ENCODE measurements at places on chromosomes 4 and X. TPM values are rescaled to one million over a fixed set of nuclear protein-coding genes. Genes with fewer than 3 reads are reported as not detected.

The MRPL1 gene
- total RNA-seq = 8.0 TPM

The SPANXA2 gene
- not detected for total RNA-seq

The G6PD gene
- 14.8 TPM for total RNA-seq

The ZCCHC12 gene
- not detected for total RNA-seq

The RHOXF2 gene
- not detected for total RNA-seq

The NCAPG gene
- 0.23 TPM for total RNA-seq

The DMRTC1 gene
- 0.55 TPM for total RNA-seq

The CD99 gene
- total RNA-seq = 142 TPM

The TNMD gene
- 0.46 TPM for total RNA-seq

The GSX2 gene
- total RNA-seq = not detected

The GSPT2 gene
- 4.7 TPM for total RNA-seq

The KLHL34 gene
- not detected for total RNA-seq

The MAGIX gene
- total RNA-seq = 8.1 TPM

The CENPVL1 gene
- total RNA-seq = not detected

The CXCL13 gene
- total RNA-seq = not detected

The HMX1 gene
- not detected for total RNA-seq

The ABHD18 gene
- 5.6 TPM for total RNA-seq

The FANCB gene
- total RNA-seq = 0.43 TPM

The FGF5 gene
- not detected for total RNA-seq

The SYTL4 gene
- 7.7 TPM for total RNA-seq

The DRP2 gene
- total RNA-seq = 0.06 TPM

The C4orf51 gene
- not detected for total RNA-seq

The NMU gene
- total RNA-seq = 0.76 TPM

The MAB21L2 gene
- not detected for total RNA-seq

The HS6ST2 gene
- 4.1 TPM for total RNA-seq

The RHOXF1 gene
- total RNA-seq = not detected

The FAM199X gene
- total RNA-seq = 10.7 TPM

The VCX3A gene
- total RNA-seq = not detected

The PRSS12 gene
- total RNA-seq = 7.5 TPM

The SLC38A5 gene
- 235 TPM for total RNA-seq

The DGAT2L6 gene
- total RNA-seq = not detected

The NDST3 gene
- not detected for total RNA-seq

The CD38 gene
- 0.49 TPM for total RNA-seq

The EMCN gene
- total RNA-seq = 3.7 TPM

The OTUD4 gene
- total RNA-seq = 13.7 TPM

The UNC5C gene
- total RNA-seq = 0.84 TPM

The LRBA gene
- 35.3 TPM for total RNA-seq

The TLR2 gene
- 16.0 TPM for total RNA-seq

The CCKAR gene
- total RNA-seq = 0.12 TPM

The GIMD1 gene
- not detected for total RNA-seq

The ARMCX1 gene
- total RNA-seq = 9.7 TPM

The PRDM5 gene
- 8.9 TPM for total RNA-seq

The SH2D1A gene
- total RNA-seq = 0.15 TPM

The IL1RAPL1 gene
- total RNA-seq = 0.05 TPM

The ZNF81 gene
- total RNA-seq = 2.1 TPM

The GPR34 gene
- total RNA-seq = 0.46 TPM

The GAGE12H gene
- not detected for total RNA-seq

The PASD1 gene
- total RNA-seq = not detected

The CDX4 gene
- not detected for total RNA-seq
